ENCODE measurements at places on chromosomes 7 and 10.

DNA sequence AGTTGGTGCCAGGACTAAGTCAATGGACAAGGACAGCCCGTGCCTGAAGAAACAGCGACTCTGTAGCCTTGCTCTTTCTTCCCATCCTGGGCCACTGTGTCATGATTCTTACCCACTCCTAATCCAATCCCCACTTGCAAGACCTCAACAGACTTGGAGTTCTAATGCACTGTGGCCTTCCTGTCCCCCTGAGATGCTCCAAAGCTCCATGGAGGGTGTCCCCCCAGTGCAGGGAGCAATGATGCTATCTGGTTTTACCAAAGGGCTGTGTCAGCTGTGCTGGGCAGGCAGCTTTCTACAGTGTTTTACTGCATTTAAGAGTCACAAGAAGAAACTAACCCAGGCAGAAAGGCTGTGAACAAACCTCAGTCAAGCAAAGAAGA, 108.1 kb downstream of the PRKAG2 start:
- DNase-seq: no peak

GRCh38 chr7:47416492-47417480, 165.1 kb downstream of the TNS3 start:
- DNase-seq: no peak

DNA sequence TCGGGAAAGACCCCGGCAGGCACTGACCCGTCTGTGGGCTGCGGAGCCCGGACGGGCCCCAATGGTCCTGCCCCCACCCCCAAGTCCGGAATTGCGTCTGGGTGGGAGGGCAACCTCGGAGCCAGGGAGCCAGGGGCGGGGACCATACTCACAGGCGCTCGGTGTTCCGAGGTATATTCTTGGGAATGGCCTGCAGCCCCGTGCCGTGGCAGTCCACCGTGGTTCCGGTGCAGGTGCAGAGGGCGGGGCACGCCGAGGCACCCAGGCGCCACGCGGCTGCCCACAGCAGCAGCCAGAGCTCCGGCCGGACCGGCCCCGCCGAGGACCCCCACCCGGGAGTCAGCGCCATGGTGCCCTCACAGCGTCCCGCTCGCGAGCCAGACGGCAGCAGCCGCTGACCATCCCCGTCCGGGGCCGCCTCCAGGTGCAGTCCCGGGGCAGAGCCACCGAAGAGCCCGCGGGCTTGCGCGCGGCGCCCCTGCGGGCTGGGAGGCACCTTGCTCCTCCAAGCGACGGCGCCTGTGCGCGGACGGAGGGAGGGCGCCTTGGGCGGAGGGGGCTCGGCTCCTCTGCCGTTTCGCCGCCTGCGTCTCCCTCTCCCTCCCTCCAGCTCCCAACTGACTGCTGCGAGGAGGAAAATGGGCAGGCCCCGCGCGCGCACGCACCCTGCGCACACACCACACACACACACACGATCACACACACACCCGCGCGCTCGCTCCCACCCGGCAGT, at the start of gene SLIT1:
TSS of gene SLIT1 (minus strand) at position 634 of the 733 bp plus-strand sequence. CDS start at position 349, 285 bp downstream.
- DNase-seq: no peak

GRCh38 chr7:127858915-127859189, 172.4 kb downstream of the LRRC4 start:
- DNase-seq: no peak

GRCh38 chr10:3477683-3478082, 305.1 kb upstream of the PITRM1 start:
- no peak for DNase-seq

- DNase-seq: no peak
These were observed 32.4 kb downstream of the SEMA3D start for GRCh38 chr7:85154282-85154937.

DNA sequence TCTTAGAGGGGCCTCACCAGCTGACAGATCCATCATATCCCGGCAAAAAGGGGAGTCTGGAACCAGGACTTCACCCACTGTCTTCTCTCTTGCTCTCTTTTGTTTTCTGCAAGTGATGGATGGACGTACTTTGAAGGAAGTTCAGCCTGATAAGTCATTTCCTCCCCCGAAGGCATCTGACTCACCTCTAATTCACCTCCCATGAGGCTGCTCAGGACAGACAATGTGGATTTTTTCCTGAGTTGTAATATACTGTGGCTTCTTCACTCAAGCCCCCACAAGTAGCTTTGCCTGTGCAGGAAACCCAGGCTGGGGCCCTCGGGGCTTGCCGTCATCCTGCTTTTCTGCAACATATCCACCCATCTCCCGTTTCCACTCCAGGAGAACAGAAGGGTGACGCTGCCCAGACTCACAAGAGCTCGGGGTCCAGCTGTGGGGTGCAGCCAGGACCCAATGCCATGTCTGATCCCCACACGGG, 70.4 kb downstream of the ASB13 start:
- DNase-seq: no peak

- DNase-seq: no peak
These were observed 219.5 kb upstream of the NRP1 start for GRCh38 chr10:33553748-33554571.

DNA sequence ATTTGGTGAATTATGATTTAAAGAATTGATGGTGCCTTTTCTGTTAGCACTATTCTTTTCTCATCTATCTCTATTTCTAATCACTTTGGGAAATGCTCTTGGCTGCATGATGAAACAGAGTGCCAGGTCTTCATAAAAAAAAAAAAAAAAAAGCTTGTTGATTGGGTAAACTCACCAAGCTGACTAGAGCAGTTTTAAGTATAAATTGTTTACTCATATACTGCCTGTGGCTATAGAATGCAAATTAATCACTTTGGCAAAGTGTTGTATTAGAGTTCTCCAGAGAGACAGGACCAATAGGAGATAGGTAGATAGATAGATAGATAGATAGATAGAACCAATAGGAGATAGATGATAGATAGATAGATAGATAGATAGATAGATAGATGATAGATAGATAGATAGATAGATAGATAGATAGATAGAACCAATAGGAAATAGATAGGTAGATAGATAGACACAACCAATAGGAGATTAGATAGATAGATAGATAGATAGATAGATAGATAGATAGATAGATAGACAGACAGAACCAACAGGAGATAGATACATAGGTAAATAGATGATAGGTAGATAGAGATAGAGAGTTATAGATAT, 20.1 kb upstream of the TBXAS1 start:
- DNase-seq: no peak

GRCh38 chr7:96747418-96747940, 37.8 kb upstream of the SEM1 start:
- no peak for DNase-seq

- peak; percentile 5 for DNase-seq
These were observed 622 bp downstream of the CPEB3 start for GRCh38 chr10:92290076-92290836.

DNA sequence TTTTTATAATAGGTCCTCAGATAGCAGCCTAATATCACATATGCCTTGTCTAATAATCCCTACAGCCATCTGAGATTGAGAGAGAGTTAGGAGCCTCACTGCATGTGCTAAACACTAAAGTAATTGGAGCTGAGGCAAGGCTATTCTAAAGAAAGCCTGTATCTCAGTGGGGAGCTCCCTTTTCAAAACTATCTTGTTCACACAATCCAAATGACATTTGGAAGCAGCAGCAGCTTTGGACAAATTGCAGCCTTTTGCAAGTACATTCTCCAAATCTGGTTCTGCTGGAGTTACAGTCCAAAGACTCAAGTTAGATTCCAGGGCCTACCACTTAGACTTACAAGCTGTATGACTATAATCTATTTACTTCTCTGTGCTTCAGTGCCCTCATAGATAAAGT, 104.5 kb downstream of the MACC1 start:
- no peak for DNase-seq

DNA sequence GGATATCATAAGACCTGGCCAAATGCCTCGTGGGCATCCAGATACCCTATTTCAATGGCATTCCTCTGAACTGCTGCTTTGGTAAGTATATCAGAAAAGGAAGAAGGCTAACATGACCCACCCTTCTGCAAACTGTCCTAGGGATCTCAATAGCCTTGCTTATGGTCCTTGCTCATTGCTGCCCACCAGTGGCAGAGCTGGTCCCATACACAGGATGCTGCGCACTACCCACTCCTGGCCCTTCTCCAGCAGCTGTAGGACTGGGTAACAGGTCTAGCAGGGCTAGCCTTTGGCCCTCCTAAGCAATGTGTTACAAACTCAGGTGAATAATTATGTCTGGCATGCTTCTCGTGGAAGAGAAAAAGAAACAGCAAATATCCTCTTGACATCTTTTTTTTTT, 72.5 kb downstream of the C10orf90 start:
- no peak for DNase-seq

- DNase-seq: no peak
These were observed 2.9 kb upstream of the GDI2 start for GRCh38 chr10:5816170-5816569.

GRCh38 chr7:71354716-71355115, 222.8 kb downstream of the GALNT17 start:
- no peak for DNase-seq

GRCh38 chr10:63146503-63146902, 13.4 kb downstream of the NRBF2 start:
- DNase-seq: no peak

- DNase-seq: no peak
These were observed 109.8 kb upstream of the NOBOX start for GRCh38 chr7:144513334-144513733.

- no peak for DNase-seq
These were observed 121.6 kb upstream of the UNC5B start for GRCh38 chr10:71090801-71091200.

DNA sequence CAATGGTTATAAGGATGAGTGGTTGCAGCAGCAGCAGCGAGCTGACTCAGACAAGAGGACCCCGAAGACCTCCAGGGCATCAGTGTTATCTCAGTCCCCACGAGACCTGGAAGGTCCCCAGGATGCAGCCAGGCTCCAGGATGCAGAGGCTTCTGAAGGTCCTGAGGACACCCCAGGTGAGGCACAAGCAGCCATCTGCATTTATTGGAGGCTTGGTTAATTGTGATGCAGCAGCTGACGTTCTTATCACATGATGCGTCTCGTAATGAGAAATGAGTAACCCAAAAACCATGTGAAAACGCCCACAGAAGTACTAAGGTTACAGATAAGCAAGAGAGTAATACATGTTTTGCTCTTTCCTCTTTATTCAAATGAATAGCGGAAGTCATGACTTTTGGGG, 17.4 kb downstream of the C7orf57 start:
- DNase-seq: no peak

DNA sequence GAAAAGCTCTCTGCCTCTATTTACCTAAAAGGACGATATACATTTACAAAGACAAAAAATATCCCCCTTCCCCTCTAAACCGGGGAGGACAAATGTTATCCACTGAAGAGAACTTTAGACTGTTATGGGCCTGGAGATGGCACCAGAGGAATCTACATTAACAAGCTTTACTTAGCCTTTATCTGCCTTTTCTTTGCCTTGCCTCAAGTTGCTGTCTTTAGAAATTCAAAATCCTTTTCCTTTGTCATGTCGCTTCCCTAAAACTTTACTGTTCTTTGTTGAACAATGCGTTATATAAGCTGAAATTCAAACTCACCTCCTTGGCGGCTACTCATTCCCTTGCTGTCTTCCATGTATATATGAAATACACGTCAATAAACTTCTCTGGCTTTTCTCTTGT, 405.0 kb downstream of the PCDH15 start:
- no peak for DNase-seq
